Aorta (tissue), 5 donors: ENCODE measurements at places on chromosomes 7 and 10.

DNA sequence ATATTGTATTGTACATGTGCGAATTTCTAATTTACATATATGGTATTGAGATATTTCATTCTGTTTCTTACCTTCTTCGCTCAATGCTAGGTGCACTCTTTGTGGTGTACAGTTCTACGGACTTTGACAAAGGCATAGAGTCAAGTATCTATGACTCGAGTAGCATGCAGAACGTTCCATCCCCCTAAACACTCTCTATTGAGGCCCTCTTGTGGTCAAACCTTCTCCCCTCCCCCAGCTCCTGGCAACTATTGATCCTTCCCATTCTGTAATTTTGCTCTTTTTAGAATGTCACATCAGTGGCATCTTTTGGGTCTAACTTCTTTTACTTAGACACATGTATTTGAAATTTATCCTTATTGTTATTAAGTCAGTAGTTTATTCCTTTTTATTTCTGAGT, 30.7 kb upstream of the GDF10 start:
- no peak for DNase-seq

GRCh38 chr7:27156508-27156898, at the start of gene HOXA7:
Gene HOXA7, minus strand, starts transcription at chr7:27156675. Its CDS starts 130 bp downstream, at chr7:27156545.
- peak; percentile 80 for DNase-seq

DNA sequence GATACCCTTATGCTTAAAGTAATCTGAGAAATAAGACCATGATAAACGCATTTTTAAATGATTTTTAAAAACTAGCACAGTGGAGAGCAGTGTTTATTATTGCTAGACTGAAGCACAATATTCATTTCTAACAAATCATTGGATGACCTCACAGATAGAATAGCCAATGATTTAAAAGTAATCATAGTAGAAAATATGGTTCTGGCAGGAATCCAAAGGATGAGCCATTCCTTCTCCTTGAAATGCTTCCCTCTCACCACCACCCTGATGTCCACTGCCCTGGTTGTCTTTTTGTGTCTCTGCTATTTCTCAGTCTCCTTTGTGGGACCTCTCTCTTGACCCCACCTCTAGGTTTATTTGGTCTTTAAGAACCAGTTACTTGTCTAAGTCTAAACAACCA, 64.9 kb downstream of the PRKG1 start:
- DNase-seq: no peak

- no peak for DNase-seq
Measured at GRCh38 chr7:67788669-67789068, 792.0 kb downstream of the TYW1 start.

- no peak for DNase-seq
Measured at GRCh38 chr7:25189197-25189596, 39.1 kb downstream of the NPVF start.

DNA sequence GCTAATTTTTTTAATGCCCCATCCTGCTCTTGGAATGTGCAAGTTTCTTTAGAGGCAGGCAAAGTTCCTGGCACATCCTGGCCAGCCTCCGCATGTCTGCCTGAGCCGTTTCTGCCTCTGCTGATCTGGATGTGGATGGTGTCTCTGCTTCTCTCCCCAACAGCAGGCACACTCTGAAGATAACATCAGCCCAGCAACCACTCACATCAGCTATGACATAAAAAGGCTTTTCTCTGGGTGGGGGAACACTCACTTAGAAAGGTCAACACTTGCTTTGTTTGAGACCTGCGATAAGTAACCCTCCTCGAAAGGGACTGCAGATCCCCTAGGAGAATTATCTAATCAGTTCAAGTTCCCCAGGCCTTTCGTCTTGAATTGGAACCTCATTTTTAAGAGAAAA, 142.9 kb downstream of the FGFR2 start:
- DNase-seq: no peak

GRCh38 chr7:127704211-127704610, 52.2 kb downstream of the SND1 start:
- DNase-seq: no peak

- DNase-seq: no peak
Measured at GRCh38 chr10:118290471-118290995, 51.6 kb downstream of the FAM204A start.

DNA sequence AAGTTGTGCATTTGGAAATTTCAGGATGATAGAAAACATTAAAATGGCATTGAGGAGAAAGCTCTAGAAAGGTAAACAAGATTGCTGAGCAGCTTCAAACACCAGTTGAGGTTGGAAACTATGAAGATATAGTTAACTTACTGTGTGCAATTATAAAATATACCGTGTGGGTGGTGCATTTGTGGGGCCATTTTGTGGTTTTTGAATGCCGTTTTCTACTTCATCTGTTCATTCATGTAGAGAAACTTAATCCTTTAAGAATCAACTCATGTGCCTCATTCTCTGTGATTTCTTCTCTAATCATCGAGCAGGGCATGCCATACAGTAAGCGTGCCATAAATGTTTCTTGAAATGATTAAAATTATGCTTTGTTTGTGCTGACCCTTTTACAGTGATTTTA, 232.8 kb upstream of the TEX47 start:
- no peak for DNase-seq

GRCh38 chr10:52561322-52561721, 211.3 kb downstream of the MBL2 start:
- DNase-seq: no peak

DNA sequence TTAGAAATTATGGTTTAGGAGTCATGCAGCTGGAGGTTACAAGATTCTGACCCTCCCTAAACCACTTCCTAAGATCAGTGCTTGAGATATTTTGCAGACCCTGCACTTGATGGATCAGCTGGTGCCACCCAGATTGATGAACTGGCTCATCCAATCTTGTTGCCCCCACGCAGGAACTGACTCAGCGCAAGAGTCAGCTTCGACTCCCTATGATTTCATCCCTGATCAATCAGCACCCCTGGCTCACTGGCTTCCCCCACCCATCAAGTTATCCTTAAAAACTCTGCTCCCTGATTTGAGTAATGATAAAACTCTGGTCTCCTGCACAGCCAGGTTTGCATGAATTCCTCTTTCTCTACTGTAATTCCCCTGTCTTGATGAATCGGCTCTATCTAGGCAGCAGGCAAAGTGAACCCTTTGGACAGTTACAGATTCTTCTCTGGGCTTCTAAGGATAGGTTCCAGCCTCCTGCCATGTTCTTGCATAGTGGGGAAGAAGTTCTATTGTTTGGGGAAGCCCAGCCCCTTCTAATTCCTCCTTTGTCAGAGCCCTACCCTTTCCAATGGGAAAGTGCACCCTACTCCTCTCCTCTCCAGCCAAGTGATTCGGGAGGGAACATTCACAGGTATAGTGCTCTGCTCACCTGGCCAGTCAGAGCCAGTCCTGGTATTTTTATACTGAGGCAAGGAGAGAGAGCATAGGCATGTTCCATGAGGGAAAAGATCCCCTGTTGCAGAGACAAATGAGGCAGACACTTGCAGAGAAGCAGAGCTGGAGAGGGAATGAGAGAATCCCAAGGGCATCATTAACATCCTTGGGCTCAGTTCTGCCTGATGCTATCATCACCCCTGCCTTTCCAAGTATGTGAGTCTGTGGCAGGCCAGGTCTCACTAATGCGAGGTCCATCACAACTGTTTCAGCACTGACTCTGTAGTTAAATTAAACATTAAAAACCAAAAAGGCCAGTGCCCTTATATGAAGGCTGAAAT, 224.4 kb upstream of the GALNT17 start:
- no peak for DNase-seq

GRCh38 chr7:42154173-42154572, 82.8 kb downstream of the GLI3 start:
- no peak for DNase-seq

DNA sequence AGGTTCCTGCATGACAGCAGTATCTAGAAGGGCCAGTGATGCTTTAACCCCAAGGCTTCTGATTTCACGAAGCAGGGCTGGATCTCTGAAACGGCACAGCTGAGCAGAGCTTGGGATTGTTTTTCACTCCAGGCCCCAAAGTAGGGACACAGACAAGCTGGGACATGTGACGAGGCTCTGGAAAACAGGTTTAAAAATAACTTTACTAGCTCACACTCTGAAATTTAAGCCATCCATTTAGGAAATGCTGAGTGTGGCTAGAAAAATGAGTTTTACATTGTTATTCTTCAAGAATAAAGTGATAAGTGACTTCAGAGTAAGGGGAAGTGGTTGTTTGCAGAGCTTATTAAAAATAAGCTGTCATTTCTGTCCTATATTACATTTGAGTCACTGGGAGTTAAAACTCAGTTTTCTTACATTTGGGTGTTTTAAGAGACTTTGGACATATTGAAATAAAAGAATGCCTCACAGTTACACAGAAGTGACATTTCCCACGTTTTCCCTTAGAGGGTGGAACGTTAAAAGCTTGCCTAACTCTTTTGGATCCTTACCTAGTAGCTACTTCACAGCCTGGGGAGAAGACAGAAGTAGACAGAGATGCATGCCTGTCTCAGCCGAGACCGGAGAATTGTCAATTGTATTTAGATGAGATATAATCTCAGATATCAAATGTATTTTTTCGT, 107.8 kb downstream of the GALNT17 start:
- DNase-seq: no peak

GRCh38 chr10:47451273-47451997, 32.5 kb downstream of the ANXA8 start:
- DNase-seq: no peak

- peak; percentile 75 for DNase-seq
Measured at GRCh38 chr7:73985737-73986141, 42.2 kb upstream of the ELN start.

DNA sequence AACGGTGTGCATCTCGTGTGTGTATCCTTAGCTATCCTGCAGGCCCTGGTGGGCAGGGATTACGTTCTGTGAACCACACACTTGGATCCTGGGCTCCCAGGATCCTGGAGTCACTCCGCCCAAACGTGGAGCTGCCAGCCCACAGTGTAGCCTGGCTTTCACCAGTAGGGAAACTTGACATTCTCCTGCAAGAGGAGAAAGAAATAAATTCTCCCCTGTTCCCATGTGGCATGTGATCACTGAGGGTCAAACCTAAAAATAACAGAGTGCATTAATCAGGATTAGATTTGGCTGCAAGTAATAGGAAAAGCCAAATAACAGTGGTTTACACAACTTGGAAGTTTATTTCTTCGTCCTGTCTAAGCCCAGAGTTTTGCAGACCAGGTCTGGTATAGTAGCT, 32.3 kb downstream of the PALD1 start:
- no peak for DNase-seq

DNA sequence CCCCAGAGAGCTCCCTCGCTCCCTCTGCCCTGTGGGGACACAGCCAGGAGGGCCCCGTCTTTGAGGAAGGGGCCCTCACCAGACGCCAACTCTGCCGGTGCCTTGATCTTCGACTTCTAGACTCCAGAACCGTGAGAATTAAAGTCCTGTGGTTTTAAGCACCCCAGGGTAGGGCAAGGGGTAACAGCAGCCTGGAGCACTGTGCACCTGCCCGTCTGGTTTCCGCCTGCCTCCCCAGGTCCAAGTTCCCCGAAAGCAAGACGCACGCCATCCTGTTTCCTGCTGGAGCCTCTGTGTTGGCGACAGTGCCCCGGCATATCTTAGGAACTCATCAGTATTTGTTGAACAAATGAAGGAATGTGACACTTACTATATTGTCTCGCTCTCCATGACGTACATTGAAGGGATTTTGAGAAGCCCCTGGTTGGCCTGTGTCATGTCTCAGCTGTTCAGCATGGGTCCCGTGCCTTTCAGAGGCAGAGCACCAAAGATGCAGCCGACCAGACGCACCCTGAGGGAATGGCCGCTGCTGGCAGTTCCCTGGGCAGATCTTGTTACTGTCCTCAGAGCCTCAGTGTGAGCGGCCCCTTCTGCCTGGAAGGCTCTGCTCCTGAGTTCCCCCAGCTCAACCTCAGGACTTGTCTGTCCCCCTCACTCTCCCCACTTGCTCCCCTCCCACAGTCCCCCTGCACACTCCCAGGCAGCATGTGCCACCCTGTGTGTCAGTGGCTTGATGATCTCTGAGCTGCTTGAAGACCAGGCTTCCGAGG, 226.2 kb downstream of the TCERG1L start:
- DNase-seq: no peak

GRCh38 chr10:5888843-5889623, 660 bp downstream of the ANKRD16 start:
- DNase-seq: peak; percentile 55

DNA sequence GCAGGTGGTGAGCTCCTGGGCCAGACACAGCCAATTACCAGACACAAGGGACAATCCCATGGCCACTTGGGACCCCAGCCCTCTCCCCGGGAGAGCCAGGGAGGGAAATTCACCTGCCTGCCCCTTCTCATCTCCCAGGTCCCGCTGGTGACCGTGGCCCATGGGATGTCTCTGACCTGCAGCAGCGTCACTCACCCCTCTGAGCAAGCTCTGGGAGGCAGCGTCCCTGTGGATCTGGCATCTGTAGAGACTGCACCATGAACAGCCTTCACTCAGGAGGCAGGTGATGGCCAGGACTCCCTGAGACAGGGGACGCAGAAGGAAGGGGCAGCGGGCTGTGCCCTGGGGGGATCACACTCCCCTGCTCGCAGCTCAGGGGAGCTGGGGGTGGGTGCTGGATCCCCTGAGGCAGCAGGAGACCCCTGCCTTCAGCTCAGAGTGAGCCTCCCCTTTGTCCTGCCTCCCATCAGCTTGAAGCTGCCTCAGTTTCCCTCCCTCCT, 90.8 kb downstream of the FOXL3 start:
- peak; percentile 41 for DNase-seq

DNA sequence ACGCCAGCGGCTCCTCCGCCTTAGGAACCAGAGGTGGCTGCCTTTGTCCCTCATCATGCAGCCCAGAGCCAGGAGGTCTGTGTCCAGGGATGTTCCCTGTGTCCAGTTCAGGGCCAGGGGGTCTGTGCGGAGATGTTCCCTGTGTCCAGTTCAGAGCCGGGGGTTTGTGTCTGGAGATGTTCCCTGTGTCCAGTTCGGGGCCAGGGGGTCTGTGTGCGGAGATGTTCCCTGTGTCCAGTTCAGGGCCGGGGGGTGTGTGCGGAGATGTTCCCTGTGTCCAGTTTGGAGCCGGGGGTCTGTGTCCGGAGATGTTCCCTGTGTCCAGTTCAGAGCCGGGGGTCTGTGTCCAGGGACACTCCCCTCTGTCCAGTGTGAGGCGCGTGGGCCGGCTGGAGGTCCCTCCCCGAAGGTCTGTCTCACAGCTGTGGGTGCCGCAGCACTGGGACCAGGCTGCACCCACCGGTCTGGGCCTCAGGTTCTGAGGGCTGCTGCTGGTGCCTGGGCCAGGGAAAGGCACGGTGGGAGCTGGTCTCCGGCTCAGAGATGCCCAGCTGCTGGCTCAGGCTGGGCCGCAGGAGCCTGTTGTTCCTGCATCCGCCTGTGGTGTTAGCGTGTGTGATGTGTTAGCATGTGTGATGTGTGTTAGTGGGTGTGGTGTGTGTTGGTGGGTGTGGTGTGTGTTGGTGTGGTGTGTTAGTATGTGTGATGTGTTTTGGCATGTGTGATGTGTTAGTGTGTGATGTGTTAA, 67.9 kb upstream of the CFAP46 start:
- DNase-seq: peak; percentile 35

DNA sequence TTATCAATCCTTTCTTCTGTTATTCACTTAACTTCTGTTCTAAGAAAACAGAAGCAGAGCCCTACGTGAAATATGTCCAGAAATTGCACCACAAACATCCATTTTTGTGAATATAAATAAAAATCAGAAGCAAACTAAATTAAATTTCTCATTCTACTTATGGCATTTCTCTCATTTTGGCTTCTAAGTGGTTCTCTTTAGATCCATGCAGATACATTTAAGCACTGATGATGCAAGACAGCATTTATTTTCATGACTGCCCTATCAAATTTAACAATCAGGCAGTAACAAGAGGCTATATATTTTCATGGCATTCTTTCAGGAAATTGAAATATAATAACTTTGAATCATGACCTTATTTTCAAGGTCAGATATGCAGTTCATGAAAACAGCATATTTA, 1049.6 kb downstream of the GRM8 start:
- no peak for DNase-seq
